Activated naive CD8-positive, alpha-beta T cell treated with anti-CD3 and anti-CD28 coated beads, Interleukin-2, amount 50 U/mL, for 16 hours (primary cell): ENCODE measurements at places on chromosomes 11 and 22.

DNA sequence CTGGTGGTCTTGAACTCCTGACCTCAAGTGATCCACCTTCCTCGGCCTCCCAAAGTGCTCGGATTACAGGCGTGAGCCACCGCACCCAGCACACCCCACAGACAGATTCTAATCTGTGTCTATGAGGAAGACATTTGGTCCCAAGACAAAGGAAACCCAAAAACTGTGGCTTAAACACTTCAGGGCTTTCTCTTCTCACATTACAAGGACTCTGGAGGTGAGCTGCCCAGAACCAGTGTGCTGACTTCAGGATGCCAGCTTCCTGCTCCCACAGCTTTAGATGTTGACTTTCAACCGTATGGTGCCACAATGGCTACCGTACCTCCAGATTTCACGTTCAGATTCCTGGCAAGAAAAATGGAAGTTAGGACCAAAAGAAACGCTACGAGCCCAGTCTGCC, 32.2 kb upstream of the SYT7 start:
- no peak for DNase-seq

DNA sequence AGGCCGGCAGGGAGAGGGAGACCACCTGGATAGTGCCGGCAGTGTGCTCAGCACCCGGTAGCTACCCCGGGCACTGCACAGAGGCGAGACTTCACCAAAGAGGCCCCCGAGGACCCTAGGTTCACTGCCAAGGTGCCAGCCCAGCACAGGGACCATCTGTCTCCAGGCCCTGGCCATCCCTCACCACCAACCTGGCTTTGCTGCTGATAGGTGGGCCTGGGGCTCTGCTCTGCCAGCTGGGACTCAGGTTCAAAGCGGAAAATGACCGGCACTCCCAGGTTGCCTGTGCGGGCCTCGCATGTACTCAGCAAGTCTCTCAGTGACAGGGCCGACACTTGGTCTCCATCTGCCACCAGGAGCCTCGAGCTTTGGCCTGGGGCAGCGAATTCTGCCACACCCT, 812.2 kb downstream of the BRD1 start:
- no peak for DNase-seq

DNA sequence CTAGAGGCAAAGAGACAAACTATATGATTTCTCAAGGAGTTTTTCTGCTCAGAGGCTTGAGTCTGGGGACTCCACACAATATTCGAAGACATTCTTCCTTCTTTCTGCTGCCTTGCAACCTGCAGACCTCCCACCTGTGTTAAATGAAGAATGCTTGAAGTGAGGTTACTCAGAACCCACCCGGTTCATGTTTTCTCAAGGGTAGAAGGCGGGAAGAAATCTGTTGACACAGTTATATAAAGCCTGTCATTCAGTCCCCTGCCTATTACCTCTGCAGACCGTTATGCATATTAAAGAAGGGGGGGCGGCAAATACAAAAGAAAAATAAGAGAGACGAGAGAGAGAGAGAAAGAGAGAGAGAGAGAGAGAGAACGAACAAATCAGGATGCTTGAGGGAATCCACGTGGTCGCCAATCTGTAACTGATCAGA, 2.2 kb upstream of the KMT2A start:
- DNase-seq = no peak

GRCh38 chr11:33539751-33540150, 160.9 kb downstream of the C11orf91 start:
- no peak for DNase-seq

GRCh38 chr22:34015642-34016041, 95.4 kb upstream of the LARGE1 start:
- no peak for DNase-seq

DNA sequence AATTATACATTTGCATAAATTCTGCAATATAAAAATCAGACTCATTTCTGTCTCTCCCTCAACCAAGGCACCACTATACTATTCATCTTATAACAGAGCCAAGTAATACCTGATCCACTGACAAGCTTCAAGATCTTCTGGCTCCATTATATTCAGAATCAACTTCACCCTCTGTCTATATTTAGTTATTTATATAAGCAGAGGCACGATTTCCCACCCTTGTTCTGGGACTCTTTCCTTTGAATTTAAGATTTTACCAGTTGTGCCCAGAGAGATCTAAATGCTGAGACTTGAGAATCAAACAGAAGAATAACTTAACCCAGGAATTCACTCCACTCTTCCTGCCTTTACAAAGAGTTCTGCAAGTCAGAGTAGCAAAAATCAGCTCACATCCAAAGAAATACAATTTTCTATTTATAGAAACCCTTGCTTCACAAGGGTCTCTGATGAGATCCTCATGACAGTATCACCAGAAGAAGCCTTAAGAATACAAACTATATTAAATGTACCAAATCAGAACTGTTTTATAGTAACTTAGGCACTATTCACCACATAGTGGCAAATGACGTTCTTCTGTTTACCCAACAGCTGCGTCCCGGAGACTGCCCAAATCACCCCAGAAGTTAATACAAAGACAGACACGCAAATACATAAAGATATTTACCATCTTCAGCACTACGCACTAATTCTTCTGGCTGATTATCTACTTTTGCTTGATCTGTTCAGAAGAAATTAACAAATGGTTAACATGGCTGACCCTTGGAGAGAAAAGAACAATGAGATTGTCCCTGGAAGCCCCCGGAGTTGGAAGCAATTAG, 32.3 kb upstream of the CCDC89 start:
- no peak for DNase-seq

- DNase-seq = no peak
Measured at GRCh38 chr22:41308544-41308947, 7.2 kb downstream of the ZC3H7B start.

DNA sequence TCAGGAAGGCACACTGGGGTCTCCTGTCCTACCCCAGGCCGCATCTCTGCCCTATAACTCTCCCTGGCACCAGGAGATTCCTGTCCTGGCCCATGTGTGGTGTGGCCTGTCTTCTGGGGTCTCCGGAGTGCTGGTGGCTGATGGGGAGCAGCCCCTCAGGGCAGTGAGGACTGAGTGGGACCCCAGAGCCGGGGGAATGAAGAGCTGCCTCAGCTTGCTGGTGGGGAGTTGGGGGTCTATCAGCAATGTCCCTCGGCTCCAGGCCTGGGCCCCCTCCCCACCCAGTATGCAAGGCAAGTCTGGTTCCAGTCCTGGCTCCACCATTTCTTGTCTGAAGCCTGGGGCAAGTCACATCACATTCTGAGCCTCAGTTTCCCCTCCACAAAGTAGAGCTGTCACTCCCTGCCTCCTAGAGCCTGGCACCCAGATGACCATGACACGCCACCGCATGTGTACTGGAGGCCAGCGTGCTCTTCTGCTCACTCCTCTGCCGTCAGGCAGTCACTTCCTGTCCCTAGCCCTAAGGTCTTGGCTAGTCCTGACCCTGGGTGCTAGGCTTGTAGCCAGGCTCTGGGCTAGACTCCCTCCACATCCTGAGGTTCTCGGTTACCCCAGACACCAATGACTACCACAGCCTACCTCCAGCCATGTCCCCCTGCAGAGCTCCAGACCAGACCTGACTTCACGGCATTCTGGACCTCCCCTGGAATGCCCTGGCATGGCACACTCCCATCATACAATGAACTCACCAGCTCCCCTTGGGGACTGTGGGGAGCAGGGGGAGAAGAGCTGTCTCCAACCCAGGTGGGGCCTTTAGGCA, 12.8 kb downstream of the ARAP1 start:
- no peak for DNase-seq

- no peak for DNase-seq
Measured at GRCh38 chr22:27283240-27283639, 518.3 kb downstream of the MN1 start.

- DNase-seq = no peak
Measured at GRCh38 chr11:92922731-92923130, 46.7 kb upstream of the MTNR1B start.

- DNase-seq = no peak
Measured at GRCh38 chr11:32752001-32752400, 42.5 kb downstream of the CCDC73 start.

DNA sequence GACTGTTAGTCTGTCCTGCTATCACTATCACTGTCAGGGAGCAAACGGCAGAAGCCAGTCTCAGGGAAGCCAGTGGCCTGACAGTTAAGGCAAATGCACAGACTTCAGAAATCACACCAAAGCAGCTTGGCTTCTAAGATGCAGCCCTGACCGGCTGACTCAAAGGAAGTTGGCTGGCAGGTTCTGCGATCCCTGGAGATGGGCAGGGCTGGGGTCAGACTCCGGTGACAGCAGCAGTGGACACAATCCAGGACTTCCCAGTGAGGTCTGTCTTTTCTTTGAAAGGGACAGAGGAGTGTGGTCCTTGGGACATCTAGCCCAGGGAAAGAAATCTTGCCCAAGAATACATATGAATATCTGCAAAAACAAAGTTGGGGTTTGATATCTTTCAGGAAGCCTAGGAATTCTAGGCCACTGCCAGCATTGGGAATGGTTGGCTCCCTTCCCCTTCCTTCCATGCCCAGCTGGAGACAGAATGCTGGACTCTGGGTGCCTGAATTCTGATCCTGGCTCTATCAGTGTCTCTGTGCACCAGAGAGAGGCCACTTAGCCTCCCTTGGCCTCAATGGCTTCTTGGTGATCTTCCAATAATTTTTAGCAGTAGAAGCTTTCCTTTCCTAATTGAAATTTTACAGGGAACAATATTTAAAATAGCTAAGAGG, 108.9 kb downstream of the KIRREL3 start:
- DNase-seq = no peak

GRCh38 chr11:70741085-70741484, 342.8 kb downstream of the CTTN start:
- DNase-seq = no peak

GRCh38 chr11:68373189-68373814, 60.9 kb downstream of the LRP5 start:
- DNase-seq = no peak

GRCh38 chr22:46058091-46058420, 81.1 kb upstream of the WNT7B start:
- no peak for DNase-seq

GRCh38 chr11:126167488-126167887, 44.0 kb downstream of the RPUSD4 start:
- no peak for DNase-seq
